ENCODE measurements at places on chromosomes 7 and 10.

DNA sequence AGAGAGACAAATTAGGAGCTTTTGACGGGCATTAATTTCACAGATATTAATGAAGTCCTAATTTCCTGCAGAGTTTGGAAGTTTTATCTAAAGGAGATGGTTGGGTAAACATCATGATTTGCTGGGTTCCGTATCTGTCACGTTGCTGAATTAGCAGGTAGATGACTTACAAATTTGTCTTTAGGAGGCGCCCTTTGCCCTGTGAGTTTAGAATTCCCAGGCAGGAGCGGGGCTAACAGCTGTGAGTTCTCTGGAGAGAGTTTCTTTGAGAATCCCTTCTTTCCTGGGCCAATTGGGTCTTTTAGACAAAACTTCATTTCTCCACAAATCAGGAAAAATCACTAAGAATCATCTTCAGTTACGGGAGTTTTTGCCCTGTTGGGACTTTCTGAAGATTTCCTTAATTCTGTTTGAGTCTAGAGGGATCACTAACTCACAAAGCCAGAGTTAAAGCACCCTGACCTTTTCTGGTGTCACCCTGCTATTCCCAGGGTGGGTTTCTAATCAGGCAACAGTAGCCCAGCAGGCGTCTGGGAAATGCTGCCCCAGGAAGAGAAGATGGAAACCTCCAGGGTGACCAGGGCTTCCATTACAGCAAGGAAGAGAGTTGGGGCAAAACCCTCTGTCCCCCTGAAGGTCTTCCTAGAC, 63.7 kb downstream of the PRKCQ start:
- DNase-seq, result no peak

- no peak for DNase-seq
These were observed 116.7 kb downstream of the REEP3 start for GRCh38 chr10:63637901-63638327.

GRCh38 chr10:27701938-27702537, 43.6 kb downstream of the MKX start:
- no peak for DNase-seq

- peak; percentile 70 for DNase-seq
These were observed 7.2 kb downstream of the UPP1 start for GRCh38 chr7:48096273-48096672.

GRCh38 chr10:73228247-73228646, 18.8 kb downstream of the DNAJC9 start:
- no peak for DNase-seq

DNA sequence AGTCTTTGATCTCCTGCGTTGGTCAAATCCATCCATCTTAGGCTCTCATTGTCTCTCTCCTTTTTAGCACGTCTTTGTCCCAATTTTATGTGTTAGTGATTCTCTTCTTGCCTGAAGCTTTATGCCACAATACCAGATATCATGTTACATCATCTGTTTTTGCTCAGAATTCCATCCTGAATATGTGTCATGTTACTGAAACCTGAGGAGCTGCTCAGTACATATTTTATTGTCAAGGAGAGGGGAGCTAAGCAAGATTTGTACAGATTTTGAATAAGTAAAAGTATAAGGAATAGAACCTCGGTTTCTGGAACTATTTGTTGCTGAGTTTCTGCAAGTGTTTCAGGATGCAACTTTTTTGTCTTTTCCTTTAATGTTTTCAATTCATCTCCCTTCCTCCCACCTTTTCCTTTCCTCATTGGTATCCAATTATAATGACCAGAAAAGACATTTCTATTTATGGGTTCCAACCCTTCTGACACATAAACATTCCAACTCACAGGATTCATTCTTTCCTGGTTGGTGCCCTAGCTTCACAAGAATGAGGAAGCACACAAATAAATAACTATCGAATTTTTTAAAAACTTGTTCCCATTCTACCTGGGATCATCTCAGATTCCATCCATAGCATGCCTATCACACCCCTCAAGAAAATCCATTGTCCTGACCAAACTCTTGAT, 291.8 kb downstream of the CRPPA start:
- DNase-seq, result no peak

DNA sequence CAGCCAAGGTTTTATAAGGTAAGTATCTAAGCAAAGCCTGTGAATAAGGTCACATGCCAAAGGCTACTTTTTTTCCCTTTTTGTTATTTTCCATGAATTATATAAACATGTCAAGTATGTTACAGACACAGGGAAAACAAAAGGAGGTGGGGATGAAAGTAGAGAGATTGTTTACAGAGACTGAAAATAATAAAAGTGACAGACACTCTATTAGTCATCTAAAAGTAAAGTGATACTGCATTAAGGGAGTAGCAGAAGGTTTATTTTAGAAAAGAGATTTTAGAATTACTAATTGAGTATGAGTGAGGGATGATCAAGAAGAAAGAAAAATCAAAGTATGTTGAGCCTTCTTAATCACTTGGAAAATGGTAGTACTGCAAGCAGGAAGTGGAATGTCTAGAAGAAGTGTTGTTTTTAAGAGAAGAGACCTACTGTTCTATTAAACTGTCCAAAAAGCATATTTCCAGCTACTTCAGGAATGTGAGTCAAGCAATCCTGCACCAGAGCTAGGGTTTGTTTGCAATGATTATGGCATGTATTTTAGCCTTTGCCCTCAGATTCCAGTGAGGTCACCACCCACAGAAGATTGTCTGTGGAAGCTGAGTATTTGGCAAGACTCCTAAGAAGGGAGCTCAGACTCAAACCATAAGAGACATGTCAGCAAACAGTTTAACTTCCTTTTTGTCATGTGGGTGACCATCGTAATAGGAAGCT, 177.9 kb upstream of the PLXDC2 start:
- DNase-seq, result no peak

GRCh38 chr7:38907066-38907465, 1.9 kb downstream of the VPS41 start:
- no peak for DNase-seq

DNA sequence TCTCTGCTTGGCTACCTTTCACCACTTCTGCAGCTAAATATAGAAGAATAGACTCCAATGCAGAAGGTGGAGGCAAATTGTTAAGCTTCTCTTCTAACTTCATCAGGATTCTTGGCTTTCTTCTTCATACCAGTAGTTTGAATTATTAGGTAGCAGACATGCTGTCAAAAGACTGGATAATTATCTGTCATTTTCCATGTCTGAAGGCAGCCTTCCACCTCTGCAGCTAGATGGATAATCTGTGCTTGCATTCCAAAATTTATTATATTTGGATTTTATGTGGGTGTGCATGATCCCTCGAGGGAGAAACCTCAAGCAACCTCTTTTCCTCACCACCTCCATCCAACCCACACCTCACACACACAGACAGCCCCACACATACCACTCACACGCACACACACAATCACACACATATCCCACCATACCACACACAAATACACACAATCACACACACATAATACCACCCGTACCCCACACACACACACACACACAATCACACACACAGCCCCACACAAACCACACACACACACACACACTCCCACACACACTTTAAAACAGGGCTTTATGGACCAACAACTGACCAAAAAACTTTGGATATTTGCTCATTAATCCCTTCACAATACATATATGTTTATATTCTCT, 145.0 kb downstream of the C7orf25 start:
- no peak for DNase-seq

All from activated naive CD4-positive, alpha-beta T cell treated with anti-CD3 and anti-CD28 coated beads for 36 hours (primary cell).